ENCODE measurements at places on chromosomes 3 and 15.
A peak's percentile ranks its signal among the peaks of the same experiment; 100 is the strongest.

- no peak for DNase-seq
These were observed 91.7 kb downstream of the CEMIP start for GRCh38 chr15:80870893-80871292.

DNA sequence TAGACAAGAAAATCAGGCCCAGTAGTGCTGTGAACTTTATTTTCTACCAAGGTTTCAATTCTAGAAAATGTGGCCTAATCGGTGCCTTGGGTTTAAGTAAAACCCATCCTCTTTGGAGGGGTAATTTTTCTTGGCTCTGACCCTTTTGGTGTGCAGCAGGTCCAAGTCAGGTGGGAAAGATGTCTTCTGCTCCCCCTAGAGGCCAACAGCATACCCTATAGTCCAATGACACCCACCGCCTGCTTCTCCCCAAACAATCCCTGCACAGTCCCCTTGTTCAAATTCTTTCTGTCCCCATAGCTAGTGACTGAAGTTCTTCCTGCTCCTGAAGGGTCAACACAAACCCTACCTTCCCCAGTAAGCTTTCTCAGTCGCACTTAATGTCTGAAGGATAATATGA lies 261.8 kb upstream of the GOLGA6L4 start:
- peak; percentile 5 for DNase-seq

DNA sequence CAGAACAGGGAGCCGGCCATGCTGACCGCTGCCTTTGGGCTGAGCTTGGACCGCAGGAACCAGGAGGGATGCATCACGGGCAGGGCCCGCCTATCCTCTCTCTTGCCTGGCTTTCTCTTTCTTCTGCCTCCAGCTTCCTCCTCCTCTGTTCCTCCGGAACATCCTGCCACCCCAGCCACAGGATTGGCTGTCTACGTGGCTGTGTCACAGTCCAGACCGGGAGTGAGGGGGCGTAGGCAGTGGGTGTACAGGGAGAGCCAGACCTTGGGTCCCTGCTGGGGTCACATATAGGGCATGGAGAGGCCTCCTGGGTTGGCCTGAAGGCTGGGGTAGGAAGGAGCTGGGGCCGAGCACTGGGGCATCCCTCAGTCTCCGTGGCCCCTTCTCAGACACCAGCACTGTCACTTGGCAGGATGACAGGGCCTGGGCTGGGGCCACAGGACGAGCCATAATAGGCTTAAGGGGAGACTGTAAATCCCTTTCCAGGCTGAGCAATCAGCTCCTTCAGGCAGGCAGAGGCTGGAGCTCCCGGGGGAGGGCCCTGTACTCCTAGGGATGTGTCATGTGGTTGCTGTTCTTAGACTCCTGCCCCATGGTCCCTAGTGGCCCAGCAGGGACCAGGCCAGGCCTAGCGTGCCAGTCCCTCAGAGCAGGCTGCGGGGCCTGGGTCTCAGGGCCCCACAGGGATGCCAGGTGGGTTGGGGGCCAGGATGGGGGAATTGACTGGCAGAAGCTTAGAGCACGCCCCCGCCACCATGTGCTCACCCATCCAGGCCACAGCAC lies 25.4 kb downstream of the LINGO1 start:
- DNase-seq: peak; percentile 43

DNA sequence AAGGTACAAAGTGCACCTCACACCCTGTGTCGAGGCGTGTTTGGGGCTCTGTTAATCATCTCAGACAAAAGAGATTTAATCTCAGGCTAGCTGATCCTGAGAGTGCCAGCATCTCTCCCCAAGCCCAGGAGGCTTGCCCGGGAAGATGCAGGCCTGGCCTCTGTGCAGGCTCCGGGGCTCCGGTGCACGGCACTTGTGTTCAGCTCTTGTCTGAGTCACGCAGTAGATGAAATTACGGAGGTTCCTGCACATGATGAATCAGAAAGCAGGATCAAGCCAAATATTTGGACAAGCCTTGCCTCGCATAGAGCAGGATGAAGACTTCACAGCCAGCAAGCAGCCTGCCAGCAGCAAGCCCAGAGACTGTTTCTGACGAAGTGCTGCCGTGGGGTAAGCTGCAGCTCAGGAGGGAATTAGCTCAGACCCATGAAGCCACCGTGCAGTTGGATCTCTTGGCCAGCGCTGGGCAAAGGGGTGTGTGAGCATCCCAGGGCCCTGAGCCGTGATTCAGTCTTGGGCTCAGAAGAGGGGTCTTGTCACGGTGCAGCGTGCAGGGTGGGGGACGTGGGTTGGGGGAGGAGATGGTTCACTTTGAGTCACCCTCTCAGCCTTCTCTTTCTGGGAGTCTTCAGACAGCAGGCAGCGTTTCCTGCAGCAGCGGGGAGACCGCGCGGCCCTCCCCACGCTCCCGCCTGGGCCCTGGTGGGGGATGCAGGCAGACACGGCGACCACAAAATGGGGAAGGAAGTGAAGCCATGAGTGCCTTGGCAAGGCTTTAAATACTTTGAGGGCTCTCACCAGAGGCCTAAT lies 89.2 kb upstream of the MEF2A start:
- DNase-seq: peak; percentile 87

DNA sequence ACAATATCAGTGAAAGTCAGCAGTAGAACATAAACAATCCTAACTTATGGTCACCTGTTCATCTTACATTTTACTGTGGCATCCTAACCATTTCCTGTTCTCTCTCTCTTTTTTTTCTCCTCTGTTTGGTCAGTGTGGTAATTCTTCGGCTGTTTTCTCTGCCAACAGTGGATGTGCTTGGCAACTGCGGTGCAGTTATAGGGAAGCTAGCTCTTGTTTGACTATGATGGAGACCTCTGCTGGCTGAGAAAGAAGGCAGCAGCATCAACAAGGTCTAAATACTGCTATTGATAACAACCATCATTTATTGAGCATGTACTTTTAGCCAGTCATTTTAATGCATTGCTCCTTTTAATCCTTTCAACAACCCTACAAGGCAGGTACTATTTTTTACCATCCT lies 723 bp upstream of the DRD3 start:
- peak; percentile 12 for DNase-seq

DNA sequence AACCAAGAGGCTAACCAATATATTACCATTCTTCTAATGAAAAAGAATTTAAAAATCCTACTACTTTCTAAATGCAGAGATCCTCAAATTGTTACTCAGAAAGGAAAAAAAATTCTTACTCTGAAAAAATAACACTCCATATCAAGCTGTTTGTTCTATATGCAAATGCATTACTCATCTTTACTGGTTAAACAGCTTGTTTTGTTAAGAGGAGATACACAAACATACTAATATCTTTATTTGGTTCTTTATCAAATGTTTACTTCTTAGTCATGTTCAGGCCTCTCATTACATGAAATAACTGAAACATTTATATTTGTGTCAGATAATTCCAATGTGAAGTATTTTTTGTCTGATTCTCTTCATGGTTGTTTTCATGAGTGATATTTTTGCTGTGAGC lies 146.8 kb downstream of the PCCB start:
- no peak for DNase-seq

GRCh38 chr15:97144377-97144711 lies 813.8 kb downstream of the NR2F2 start:
- DNase-seq: no peak

- no peak for DNase-seq
These were observed 836.5 kb upstream of the SEMA6D start for GRCh38 chr15:46880791-46881190.
